AG08396 (cell line): ENCODE measurements at places on chromosomes 2 and 18.

DNA sequence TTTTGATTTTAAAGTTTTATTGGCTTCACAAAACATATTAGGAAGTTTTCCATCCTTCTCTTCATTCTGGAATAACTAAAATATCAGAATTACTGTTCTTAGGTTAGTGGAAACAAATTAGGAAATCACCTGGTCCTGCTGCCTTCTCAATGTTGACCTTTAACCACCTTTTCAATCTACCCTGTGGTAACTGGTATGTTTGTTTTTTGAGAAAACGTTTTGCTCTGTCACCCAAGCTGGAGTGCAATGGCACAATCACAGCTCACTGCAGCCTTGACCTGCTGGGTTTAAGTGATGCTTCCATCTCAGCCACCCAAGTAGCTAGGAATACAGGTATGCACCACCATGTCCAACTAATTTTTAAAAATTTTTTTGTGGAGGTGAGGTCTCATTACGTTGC lies 28.4 kb downstream of the ACYP2 start:
- DNase-seq: no peak

DNA sequence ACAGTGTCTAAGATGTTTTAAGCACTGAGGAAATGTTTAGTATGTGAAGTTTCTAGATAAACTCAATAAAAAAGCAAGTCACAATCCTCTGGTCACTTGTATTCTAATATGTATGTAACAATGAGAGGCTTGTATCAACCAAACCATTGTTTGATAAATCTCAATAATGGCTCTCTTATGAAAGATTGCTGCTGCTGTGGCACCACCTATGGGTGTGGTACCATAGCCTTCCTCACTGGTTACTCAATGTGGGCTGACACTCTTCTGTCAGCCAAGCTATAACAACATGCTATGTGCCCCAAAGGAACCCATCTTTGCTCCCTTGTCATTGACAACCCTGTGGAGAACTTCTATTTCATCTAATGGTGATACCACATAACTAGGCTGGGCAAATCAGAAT lies 12.6 kb upstream of the RAB1A start:
- no peak for DNase-seq

GRCh38 chr2:59936048-59936447 lies 617.4 kb downstream of the BCL11A start:
- DNase-seq: no peak

GRCh38 chr2:204491528-204491927 lies 53.7 kb upstream of the PARD3B start:
- DNase-seq: no peak

- no peak for DNase-seq
Observed at GRCh38 chr2:217643789-217644301, 358.9 kb downstream of the TNS1 start.

GRCh38 chr2:8137801-8138200 lies 544.1 kb upstream of the ID2 start:
- no peak for DNase-seq

DNA sequence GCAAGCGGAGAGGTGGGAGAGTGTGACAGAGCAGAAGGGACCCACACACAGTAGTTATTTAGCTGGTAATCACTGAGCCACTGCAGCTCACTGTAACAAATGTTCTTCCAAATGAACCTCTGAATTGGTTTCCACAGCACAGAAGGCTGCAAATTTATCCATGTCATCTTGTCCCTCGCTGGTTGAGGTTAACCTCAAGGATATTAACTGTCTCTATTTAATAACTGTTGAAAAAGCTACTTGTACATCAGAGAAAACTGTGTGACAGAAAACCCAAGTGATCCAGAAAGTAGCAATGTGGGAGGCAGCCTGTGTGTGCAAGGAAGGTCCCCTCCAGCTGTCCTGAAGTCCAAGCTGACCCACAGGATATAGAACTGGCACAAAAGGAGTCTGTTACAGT lies 153.6 kb downstream of the DSEL start:
- DNase-seq: no peak

DNA sequence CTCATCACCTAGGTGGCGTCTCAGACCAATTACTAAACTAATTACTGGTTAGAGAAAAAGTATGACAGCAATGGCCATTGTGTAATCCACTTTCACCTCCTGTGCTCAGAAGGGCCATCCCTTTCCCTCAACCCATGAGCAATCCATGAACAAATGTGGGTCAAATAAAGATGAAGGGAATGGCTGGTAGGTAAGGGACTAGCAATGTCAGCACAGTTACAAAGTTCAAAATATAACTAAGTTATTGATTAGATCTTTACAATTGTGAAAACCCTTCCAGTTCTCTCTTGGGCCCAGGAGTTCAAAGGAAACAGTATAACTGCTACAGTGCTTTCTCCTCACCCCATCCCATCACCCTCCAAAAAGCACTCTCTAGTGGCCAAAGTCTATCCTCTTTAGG lies 98.3 kb downstream of the DTNA start:
- no peak for DNase-seq
